T-helper 1 cell treated with Interleukin-12 subunit alpha and Interleukin-12 subunit beta and Interleukin-4 antibody, amounts not matched to agents 30 ng/mL and 1 ng/mL, for 36 hours (primary cell): ENCODE measurements at places on chromosomes 1 and 21. TPM values are rescaled to one million over a fixed set of nuclear protein-coding genes. Genes with fewer than 3 reads are reported as not detected.

The MRPL37 gene
- 89.9 and 92.6 TPM in 2 replicates for total RNA-seq

The PLA2G5 gene
- not detected in 2 replicates for total RNA-seq

The NBPF20 gene
- total RNA-seq: 1.4 and 1.5 TPM in 2 replicates

The SPRR1B gene
- not detected in 2 replicates for total RNA-seq

The DISP3 gene
- total RNA-seq: 0.20 and 0.56 TPM in 2 replicates
